ENCODE measurements at places on chromosomes 3 and 15. TPM values are rescaled to one million over a fixed set of nuclear protein-coding genes. Genes with fewer than 3 reads are reported as not detected.

MYO5C gene
- total RNA-seq, result 0.50 TPM

AP3S2 gene
- total RNA-seq, result 17.2 TPM

GLCE gene
- total RNA-seq, result 3.9 TPM

TRPC1 gene
- total RNA-seq, result 3.8 TPM

DNA sequence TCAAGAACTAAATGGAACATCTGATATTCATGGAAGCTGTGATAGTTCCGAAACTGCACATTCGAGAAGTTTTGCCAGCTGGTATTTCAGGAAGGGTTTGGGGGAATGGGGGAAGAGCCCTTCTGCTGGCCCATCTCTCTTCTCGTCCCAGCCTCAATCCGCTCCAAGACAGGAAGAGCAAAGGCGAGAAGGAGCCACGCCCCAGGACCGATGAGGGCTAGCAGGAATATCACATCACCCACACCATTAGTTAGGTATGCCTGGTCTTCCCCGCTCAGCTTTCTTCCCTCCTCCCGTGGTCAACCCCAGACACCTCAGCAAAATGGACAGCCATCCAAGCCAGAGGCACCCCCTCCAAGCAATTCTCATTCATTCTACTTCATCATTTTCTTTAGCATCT, 14.9 kb upstream of the PCSK6 start:
- DNase-seq, result no peak

DNA sequence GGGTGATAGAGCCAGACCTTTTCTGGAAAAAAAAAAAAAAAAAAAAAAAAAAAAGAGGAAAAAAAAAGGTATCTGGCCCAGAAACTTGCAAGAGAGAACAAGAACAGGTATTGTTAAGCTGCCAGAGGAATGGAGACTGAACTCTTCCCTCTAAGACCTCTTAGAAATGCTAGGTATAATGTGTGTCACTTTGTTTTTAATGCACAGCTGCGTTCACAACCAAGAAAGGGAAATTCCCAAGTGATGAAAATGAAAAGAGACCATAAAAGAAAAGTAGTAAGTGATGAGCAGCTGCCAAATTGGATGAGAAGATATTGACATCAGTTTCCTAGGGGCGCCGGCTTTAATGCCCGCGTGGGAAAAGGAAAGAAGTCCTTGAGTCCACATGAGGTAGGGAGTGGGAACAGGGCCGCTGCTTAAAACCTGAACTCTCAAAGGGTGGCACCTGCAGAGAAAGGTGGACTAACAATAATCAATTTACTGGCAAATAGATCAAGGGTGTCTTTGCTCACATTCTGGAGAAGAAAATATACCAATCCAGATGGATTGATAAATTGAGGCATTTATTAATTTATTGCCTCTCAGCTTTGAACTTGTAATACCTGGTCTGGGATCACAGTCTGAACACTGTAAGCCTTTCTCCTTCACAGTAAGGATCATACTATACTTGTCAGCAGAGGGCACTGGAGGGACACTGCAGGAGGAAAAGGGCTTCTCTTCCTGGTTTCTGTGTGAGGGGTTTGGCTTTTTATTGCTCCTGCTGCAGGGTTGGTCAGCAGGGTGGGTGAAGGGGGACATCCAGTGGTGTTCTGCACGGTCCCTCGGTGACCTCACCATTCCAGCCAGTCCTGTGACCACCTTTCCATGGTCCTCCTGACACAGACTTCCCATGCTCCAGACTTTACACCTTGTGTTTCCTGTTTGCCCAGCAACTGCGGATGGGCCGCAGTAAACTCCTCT, 131.6 kb downstream of the AQP9 start:
- peak; percentile 24 for DNase-seq

DNA sequence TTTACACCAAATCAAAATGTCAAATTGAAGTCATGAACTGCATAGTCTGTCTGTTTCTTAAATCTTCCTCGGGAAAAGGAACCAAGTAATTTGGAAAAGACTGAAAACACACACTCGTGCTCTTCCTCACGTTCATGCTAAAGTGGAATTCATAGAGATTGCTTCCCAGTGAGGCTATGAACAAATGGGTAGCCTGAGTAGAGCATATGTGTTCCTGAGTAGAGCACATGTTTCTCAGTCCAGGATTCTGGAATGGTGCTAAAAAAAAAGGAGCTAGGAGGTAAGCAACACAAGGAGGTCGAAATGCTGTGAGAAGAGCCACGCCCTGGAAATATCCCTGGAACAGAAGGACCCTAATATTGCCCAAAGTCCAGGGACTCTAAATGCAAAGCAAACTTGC, 494.2 kb upstream of the THBS1 start:
- no peak for DNase-seq

DNA sequence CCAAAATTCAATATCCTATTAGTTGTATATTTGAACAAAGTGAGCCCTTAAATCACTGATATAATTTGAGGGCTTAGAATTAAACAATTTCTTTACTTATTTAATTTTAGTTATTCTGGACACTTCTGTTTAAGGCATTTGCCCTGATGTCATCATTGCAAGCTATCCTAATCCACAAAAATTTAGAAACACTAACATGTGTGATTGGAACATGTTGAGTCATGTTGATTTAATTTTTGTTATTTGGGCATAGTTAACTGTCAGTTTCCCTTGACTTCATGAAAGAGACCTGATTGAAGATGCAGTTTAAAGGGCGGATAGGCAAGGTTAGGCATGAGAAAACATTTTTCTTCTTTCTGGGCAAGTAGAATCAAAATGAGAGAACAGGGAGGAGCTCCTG, 682.6 kb downstream of the ROBO1 start:
- DNase-seq, result no peak

GRCh38 chr3:136658946-136659682, 93.1 kb downstream of the STAG1 start:
- no peak for DNase-seq

GRCh38 chr3:30167541-30168011, 438.8 kb upstream of the TGFBR2 start:
- no peak for DNase-seq

GRCh38 chr15:51310064-51310463, 28.3 kb downstream of the CYP19A1 start:
- no peak for DNase-seq

DNA sequence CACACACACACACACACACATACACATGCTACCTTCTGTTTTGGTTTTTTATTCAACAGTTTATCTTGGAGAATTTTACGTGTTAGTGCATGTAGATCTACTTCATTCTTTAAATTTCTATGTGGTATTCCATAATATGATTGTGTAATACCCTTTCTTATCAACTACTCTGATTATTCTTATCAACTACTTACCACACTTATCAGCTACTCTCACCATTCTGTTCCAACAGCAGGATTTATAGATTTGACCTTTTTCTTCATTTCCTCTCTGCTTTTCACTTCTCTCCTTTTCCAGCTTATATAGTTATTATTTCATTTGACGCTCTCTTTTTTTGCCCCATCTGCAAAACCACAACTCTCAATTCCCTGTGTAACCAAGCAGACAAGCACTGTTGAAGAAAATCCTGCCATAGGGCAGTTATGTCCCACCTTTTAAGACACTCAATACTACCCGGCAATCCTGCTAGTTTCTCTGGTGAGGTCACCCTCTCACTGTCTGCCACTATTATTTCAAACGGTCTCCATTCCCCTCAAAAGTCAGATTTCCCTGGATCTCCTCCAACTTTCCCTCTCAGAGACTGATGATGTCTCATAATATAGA, 56.9 kb upstream of the SATB1 start:
- DNase-seq, result no peak

Measured in activated CD4-positive, alpha-beta memory T cell treated with anti-CD3 and anti-CD28 coated beads for 36 hours (primary cell).